Activated naive CD4-positive, alpha-beta T cell (primary cell): ENCODE measurements at places on chromosomes 7 and 10.

- no peak for DNase-seq
Measured at GRCh38 chr7:2624293-2624886, 7.4 kb upstream of the TTYH3 start.

DNA sequence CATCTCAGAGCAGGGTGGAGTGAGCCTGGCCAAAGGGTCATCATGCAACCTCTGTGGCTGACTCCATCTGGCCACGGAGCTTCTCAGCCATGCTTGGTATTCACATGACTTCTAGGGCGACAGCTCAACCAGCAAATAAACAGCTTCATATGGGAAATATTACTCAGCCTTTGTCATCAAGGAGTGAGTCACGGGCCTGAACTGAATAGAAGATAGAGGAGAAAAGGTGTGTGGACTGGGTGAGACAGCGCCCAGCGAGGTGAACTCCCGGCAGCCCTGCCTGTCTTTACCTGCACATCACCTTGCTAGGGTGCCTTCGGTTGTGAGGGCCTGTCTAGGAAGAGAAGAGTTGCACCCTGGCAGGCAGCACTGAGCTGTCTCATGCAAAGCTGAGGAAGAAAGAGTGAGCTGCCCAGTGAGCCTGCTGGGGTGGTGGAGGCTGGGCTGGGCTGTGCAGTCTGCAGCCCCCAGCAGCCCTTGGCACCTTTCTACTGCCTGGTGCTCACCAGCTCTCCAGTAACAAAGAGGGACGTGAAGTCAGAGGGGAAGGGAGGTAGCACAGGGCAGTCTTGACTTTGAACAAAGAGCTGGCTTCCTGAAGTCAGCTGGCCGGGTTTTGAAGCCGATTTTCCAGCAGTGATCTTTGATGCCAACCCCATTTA, 114.2 kb downstream of the EGFR start:
- DNase-seq = no peak

- no peak for DNase-seq
Measured at GRCh38 chr7:157699357-157700013, 362.7 kb downstream of the DNAJB6 start.

DNA sequence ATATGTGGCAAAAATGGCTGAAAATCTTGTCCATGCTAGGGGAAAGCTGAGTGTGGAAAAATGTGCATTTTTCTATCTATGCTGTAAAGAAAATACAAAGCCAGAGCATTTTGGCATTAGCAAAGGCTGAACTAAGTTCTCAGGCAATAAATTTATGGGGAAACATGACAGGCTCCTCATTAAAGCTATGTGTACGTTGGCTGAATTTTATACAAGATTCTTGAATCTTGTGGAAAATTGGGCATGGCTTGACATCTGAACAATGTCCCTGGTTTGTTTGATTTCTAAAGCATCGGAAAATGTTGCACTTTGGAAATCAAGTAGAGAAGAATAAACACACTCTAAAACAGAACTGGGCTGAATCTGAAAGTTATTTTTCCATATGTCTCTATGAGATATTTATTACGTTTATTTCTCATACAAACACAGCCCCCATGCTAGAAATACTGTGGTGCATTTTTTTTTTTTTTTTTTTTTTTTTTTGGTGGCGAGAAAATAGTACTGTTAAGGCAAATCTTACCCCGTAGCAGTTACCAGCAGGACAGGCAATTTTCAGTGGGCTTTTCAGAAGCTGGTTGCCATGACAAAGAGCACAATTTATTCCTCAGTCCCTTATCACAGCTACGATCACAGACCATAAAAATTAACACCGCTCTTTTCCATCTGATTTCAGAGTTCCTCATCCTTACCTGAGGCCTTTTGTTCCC, 16.9 kb downstream of the CPA1 start:
- no peak for DNase-seq

DNA sequence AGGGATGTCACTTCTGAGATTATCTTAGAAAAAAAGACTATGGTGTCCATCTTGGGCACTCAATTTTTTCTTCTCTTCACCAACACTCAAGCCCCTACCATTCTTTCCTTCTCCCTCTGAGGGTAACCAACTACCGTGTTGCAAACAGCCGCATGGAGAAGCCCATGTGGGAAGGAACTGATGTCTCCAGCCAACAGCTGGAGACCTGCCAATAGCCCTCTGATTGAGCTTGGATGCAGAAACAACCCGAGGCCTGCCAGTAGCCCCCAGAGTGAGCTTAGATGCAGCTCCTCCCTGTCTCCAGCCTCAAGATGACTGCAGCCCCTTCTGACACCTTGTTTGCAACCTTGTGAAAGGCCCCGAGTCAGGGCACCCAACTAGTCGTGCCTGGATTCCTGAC, 36.4 kb upstream of the CHCHD3 start:
- no peak for DNase-seq

DNA sequence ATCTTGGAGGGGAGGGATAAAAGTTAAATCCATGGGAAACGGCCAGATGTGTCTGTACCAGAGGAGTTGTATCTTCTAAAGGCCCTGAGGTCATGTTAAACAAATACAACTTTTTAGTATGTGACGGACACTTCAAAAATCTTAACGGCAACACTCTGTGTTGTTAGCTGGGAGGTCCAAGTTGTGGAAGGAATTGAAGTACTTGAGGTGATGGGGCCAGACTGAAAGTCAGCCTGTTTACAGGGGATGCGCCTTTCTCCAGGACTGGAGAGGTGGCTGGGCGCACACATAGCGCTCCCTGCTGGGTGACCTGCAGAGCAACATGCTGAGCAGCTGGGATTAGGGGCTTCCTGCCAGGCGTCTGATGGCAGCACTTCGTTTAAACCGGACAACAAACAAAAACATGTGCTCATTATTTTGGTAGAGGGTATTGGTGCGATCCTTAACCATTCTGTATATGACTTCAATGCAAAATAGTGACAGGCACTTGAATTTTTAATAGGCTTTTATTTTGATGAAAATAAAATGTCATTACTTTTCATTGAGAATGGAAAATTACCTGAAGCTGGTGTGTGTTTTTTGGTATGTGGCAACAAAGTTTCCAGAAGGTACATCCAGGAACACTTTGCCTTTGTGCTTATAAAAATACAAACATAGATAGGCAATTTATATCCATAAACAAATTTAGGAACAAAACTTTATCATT, 198.2 kb downstream of the MLLT10 start:
- DNase-seq = no peak

- DNase-seq = no peak
Measured at GRCh38 chr10:124076148-124076733, 17.2 kb downstream of the CHST15 start.

- DNase-seq = no peak
Measured at GRCh38 chr7:29302666-29303395, 108.3 kb downstream of the CHN2 start.

DNA sequence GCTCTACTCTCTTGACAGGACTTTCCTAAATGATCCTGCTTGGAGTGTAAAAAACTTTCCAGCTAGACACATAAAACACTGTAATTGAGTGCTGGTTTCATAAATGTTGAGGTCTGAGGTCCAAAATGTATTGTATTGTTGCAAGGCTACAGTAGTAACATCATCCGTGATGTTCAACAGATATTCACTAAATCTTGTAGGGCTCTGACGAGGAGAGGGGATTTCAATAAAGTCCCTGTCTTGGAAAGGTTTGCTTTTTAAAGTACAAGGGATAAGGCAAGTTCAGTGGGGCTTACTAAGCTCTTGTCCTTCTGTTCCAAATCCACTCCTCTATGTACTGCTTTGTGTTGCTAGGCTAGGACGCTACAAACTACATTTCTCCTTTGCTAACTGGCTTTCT, 48.9 kb downstream of the FHIP2A start:
- no peak for DNase-seq
